NAMALWA (cell line): ENCODE measurements at places on chromosomes 4 and X.

- no peak for DNase-seq
Measured at GRCh38 chrX:148412006-148412405, 88.4 kb upstream of the AFF2 start.

GRCh38 chrX:22690116-22690515 is 309.6 kb upstream of the DDX53 start:
- DNase-seq, result no peak

DNA sequence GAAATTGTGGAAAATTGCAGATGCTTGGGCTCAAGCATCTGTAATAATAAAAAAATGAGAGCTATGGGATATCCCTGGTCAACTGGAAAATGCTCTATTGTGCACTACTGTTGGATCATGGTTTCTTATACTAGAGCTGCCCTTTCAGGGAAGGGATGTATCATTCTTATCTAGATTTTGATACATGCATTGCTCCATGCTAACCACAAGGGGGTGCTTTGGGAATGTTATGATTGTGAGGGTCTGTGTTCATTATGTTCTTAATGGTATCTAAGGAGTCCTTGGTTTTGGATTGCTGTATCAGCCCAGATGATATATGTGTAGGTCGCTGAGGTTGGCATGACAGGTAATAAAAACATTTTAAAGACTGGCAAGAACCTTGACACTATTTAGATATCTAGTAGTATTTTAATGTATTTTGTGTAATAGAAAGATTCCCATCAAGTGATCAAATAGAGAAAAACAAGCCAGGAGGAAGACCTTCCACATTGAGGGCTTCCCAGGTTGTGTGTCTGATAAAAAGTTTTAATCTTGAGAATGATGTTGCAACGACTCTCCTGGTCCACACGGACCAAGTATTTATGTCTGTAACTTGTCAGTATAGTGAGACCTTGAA is 49.2 kb upstream of the TLR2 start:
- peak; percentile 59 for DNase-seq

GRCh38 chr4:83089410-83090157 is 24.9 kb downstream of the PLAC8 start:
- no peak for DNase-seq
